ENCODE measurements at places on chromosomes 1 and 21.

GRCh38 chr1:25566176-25566729 is 22.8 kb downstream of the LDLRAP1 start:
- DNase-seq, result no peak

DNA sequence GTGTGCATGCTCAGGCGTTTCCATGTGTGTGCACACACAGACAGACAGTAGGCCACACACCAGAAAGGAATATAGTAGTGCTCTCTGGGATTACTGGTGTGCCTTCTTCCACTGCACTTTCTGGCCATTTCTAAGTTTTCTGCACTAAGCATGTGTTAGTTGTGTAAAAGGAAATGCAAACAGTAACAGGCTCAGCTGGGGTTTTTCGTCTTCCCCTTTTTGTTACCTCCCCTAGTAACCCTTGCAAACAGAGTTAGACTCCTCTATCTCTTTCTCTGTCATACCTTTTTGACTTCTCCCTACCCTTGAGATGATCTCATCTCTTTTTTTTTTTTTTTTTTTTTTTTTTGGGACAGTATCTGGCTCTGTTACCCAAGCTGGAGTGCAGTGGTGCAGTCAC is 196.3 kb downstream of the SDCCAG8 start:
- DNase-seq, result no peak

- no peak for DNase-seq
These were observed 28.2 kb upstream of the KCNJ6 start for GRCh38 chr21:37944496-37944895.

GRCh38 chr1:178940068-178940765 is 69.3 kb upstream of the ANGPTL1 start:
- DNase-seq, result no peak

DNA sequence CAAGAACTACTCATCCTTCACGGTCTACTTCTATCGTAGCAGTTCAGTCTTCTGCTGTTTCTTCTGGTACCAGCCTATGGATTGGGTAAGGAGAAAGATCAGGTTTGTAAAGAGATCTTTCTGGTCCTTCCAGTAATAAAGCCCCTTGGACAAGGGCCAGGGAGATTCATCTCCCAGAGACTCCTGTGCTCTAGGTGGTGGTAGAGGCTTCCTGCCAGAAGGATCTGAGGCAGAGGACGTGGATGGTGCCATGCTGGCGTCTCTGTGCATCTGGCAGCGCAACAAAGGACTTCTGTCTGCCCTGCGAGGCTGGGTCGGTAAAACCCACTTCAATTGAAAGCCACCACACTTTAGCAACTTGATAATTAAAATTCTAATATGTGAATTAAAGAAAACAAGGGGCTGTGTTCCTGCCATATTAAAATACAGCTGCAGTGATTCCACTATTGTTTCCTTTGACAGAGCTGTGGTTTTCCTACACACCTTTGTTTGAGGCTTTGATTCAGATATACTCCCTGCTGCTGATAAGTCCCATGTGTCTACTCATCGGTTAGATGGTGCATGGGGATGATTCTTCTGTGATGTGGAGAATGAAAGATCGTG is 73.6 kb downstream of the ROR1 start:
- DNase-seq, result no peak

GRCh38 chr1:64877151-64877550 is 89.2 kb downstream of the JAK1 start:
- DNase-seq, result no peak

DNA sequence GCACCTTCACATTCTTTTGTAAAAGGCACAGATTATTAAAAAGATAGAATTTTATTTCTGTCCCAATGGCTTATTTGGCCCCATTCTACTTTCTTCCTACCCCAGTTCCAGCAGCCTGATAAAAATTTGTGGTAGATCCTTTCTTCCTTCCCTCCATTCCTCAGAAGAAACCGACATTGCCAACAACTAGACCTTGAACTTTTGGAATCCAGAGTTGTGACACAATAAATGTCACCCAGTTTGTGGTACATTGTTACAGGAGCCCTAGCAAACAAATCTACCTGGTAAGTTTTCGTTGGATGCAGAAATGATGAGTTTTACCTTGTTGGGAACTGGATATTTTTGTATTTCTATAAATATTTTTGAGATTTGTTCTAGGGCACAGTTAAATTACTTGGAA is 141.6 kb upstream of the IVNS1ABP start:
- no peak for DNase-seq

- no peak for DNase-seq
These were observed 8.0 kb downstream of the RUNX3 start for GRCh38 chr1:24921938-24922662.

GRCh38 chr1:24308365-24309015 is 10.7 kb upstream of the GRHL3 start:
- DNase-seq, result no peak

GRCh38 chr1:90716552-90717355 is at the start of gene BARHL2:
TSS of gene BARHL2 (minus strand) at chr1:90717302. CDS start at chr1:90717195, 107 bp downstream.
- no peak for DNase-seq

GRCh38 chr1:18932879-18933278 is 23.6 kb downstream of the IFFO2 start:
- no peak for DNase-seq

GRCh38 chr21:35606578-35606977 is 453.7 kb downstream of the SETD4 start:
- no peak for DNase-seq

DNA sequence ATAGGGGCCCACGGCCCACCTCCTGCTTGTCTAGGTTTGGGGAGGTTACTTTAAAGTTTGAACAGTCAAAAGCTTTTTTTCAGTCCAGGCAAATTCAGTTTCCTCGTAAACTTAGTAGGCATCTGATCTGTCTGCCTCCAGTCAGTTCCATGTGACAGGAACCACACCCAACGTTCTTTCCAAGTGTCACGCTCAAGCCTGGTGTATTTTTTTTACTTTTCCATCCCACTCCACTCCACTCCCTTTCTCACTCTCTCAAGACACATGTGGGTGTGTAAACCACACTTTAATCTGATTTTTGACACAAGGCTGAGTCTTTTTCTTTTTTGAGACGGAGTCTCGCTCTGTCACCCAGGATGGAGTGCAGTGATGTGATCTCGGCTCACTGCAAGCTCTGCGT is 60.3 kb upstream of the GPR153 start:
- no peak for DNase-seq

DNA sequence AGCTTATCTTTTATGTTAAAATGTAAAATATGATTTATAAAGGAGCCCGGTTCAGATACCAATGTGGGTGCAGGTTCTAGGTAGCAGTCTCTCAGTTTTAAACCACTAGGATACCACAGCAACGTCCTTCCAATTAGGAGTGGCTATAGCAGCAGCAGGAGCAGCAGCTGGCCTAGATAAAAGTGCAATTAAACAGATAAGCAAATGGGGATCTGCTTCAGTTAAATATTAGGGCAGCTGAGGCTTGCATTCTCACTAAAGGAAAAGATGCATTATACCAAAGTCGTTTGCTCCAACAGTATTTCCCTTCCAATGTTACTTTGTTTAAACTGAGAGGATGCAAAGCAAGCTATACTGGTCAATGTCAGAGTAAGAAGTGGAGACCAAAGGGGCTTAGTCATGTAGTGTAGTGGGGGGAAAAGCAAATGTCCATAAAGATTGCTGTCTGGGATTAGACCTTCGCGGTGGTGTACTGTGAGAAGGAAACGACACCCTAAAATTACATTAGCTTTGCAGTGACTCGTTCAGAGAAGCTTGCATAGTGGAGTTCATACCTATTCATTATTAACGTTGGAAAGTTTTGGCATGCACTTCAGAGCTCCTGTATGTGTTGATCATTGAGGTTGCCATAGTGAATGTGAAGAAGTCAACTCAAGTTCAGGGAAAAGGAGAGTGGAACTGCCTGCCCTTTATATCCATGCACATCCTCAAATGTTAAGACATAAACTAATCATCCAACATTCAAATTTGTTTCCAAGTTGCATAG is 272.2 kb downstream of the VAV3 start:
- DNase-seq, result no peak

- no peak for DNase-seq
These were observed 162.5 kb upstream of the B3GALT2 start for GRCh38 chr1:193348769-193349535.

DNA sequence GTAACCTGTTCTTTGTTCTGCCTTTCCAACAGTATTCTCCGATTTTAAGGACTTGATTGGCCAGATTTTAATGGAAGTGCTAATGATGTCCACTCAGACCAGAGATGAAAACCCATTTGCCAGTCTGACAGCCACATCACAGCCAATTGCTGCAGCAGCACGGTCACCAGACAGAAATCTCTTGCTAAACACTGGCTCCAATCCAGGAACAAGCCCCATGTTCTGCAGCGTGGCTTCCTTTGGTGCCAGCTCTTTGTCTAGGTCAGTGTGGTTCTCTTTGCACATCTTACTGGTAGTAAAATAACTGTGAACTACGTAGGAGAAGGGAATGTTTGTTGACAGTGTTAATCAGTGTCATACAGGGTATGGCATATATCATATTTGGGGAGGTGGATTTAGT is 72.7 kb downstream of the UBE4B start:
- DNase-seq, result no peak

GRCh38 chr21:18157406-18157805 is 87.2 kb upstream of the CHODL start:
- no peak for DNase-seq

DNA sequence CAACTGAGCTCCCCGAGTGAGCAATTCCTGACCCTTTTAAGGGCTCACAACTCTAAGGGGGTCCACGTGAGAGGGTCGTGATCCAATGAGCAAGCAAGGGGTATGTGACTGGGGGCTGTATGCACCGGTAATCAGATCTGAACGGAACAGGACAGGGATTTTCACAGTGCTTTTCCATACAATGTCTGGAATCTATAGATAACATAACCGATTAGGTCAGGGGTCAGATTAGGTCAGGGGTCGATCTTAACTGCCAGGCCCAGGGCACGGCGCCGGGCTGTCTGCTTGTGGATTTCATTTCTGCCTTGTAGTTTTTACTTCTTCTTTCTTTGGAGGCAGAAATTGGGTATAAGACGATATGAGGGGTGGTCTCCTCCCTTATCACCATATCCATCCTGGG is 30.7 kb upstream of the OPRD1 start:
- no peak for DNase-seq

GRCh38 chr1:187053876-187054275 is 225.1 kb downstream of the PLA2G4A start:
- no peak for DNase-seq

DNA sequence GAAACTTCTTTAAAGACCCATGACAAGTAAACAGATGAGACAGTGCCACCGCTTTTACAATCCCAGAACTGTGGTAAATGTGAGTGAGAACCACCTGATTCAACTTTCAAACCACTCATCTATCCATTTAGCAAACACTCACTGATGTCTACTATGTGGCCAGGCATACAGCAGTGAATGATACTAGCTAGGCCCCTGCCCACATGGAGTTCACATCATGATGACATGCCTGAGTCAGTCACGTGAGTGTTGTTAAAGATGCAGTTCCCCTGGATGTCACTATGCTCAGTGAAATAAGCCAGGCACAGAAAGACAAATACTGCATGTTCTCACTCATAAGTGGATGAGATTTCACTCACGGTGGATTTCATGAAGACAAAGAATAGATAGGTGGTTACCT is 28.4 kb downstream of the STX6 start:
- no peak for DNase-seq

DNA sequence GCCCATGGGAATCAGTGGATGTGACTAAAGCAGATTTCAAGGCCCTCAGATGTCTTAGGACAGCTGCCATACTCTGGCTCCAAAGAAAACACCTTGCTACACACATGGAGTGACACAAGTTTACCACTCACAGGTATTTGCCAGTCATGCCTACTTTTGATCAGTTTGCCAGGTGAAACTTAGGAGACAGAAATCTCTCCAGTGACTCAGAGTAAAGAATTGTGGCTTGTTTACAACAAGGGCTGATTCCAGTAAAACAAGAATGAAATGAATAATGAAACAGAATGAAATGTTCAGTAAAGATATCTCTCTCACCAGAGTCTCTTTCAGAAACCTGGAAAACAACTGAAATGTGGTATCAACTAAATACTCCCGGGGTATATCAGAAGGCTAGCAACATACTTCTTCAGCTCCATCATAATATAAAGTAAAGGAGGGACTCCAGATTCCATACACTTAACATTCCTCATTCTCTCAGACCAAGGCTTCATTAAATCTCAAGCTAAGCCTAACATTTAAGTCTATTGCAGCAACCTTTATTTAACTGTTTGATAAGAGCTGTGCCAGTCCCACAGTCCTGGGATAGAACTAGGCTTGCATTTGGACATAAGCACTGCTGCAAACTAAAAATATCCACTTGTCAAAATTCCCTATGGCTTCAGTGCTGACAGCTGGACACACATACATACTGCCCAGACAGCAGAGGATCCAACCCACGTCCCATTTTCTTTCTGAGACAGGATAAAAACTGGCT is 143.3 kb downstream of the SIPA1L2 start:
- DNase-seq, result no peak

DNA sequence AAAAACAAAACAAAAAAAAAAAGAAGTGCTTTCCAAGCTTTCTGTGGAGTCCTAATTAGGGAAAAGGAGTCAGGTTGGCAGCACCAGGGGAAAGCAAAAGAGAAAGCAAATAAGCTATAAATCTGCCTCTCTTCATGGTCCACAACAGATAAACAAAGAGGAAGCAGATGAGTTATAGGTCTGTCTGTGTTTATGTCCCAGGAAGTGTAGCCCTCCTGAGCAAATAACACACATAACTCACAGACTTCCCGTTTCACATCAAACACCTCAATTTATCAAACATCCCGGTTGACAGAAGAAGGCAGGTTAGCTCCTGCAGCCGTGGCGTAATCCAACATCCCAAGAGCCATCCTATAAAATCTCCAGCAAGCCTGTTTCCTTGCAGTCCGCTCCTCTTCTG is 5.6 kb upstream of the SLC2A5 start:
- no peak for DNase-seq

GRCh38 chr1:246690100-246690499 is 34.1 kb upstream of the SCCPDH start:
- DNase-seq, result no peak

DNA sequence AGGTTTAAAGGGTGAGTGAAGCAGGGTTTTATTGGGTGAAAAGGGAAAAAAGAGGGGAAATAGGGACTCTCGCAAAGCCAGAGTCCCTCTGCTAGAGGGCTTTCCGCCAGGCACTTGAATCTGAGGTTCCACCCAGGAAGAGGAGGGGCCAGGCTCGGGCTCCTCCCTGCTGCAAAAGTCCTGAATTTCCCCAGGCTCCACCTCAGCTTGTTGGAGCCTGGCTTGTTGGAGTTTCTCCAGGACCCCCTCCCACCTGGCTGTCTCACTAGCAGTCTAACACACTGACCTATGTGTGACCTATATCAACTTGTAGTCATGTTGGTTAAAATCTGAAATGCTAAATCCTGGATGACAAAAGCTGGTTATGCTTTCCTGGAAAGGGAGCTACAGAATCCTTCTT is 25.5 kb downstream of the GBP2 start:
- DNase-seq, result no peak

- no peak for DNase-seq
These were observed 80.9 kb downstream of the SLC66A1 start for GRCh38 chr1:19393046-19393445.

GRCh38 chr1:183417772-183418491 is at the start of gene NMNAT2:
TSS of gene NMNAT2 (minus strand) at chr1:183418380. CDS start at chr1:183418267, 113 bp downstream.
- DNase-seq, result no peak

DNA sequence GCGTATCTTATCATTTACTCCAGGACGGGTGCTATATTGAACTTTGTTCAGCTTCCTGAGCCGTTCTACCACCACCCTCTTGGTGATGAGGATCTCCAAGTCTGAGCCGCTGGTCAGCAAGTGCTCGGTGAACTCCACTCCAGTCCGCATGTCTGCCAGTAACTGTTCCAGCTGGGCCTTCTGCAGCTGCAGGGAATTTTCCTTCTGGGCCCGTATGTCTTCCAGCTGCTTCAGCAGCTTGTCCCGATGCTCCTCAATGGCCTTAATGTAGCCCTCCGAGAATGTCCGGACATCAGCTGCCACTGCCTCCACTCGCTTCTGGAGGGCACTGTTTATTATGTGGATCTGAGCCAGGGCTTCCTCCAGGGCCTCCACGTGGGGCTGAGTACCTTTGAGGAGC is 3.4 kb downstream of the TRIM45 start:
- DNase-seq, result no peak
